RPMI7951 (cell line): ENCODE measurements at places on chromosomes 3 and 15.

- DNase-seq: peak; percentile 85
These were observed 752 bp downstream of the C15orf39 start for GRCh38 chr15:75202251-75203016.

DNA sequence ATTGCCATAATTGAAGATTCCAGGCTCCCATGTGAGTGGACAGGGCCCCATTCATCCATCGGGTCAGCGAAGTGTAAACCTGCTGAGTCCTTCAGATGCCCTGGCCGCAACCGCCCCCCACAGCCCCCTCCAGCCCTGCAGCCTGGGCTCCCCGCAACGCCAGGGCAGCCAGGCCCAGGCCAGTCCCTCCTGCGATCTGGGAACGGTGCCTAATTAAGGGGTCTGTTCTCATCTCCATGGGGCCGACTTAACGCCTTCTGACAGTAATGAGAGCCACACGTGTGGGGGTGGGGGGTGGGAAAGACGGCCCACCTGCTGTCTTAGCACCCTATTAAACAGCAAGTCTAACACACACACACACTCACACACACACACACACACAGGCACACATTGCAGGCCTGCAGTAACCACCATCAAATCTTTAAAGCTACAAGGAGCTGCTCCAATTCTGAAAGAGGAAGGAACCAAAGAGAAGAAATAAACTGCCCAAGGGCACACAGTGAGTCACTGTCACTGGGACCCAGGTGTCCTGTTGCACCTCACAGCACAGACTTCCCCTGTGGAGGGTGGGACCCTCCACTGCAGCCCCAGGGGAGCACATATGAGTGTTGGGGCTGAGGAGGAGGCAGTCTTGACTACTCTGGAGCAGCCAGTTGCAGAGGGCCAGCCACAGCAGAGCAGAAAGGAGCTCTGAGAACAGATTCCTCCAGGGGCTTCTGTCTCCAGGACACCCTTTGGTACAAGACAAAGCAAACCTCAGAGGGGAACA, 31.8 kb upstream of the HES1 start:
- DNase-seq: no peak

DNA sequence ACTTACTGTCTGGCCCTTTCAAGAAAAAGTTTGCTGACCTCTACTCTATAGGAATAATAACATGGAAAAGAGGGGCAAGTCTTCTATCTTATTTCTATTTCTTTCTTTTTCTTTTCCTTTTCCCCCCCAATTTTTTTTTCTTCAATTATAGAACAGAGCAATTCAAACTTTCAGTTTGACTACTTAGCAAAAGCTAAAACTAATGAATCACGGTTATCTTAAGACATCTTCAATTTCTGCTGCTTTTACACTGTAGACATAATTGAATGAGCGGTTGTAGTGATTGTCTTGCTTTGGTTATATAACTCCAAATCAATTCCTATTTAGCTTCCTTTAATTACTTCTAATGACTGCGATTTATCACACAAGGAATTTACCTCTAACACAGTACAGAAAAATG, 74.3 kb upstream of the P2RY1 start:
- DNase-seq: no peak

GRCh38 chr3:32428092-32429068, 36.7 kb downstream of the CMTM7 start:
- no peak for DNase-seq

GRCh38 chr15:80317389-80318182, 65.6 kb upstream of the CTXND1 start:
- peak; percentile 84 for DNase-seq

DNA sequence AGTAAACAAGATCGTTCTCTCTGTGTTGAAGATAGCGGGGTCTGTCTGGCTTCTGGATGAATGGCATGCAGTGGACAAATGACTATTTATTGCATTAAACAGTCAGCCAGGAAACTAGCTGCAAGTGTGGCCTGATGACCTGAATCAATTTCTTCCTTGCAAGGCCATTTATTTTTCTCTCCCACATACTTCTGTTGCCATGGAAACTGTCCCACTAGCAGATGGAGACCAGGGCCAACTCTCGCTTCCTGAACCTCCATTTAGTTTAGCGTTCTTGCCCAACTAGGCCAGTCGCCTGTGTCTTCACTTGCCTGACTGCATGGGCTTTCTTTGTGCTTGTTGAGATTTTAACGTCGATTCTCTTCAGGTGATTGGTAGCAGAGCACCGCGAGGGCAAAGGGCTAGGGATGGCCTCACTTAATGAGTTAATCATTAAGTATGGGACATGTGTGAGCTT, 27.6 kb downstream of the LMCD1 start:
- peak; percentile 90 for DNase-seq

- DNase-seq: no peak
These were observed 120.7 kb upstream of the MDFIC2 start for GRCh38 chr3:70433091-70433490.

- DNase-seq: no peak
These were observed 88.2 kb upstream of the ZNF385D start for GRCh38 chr3:21839176-21839575.

DNA sequence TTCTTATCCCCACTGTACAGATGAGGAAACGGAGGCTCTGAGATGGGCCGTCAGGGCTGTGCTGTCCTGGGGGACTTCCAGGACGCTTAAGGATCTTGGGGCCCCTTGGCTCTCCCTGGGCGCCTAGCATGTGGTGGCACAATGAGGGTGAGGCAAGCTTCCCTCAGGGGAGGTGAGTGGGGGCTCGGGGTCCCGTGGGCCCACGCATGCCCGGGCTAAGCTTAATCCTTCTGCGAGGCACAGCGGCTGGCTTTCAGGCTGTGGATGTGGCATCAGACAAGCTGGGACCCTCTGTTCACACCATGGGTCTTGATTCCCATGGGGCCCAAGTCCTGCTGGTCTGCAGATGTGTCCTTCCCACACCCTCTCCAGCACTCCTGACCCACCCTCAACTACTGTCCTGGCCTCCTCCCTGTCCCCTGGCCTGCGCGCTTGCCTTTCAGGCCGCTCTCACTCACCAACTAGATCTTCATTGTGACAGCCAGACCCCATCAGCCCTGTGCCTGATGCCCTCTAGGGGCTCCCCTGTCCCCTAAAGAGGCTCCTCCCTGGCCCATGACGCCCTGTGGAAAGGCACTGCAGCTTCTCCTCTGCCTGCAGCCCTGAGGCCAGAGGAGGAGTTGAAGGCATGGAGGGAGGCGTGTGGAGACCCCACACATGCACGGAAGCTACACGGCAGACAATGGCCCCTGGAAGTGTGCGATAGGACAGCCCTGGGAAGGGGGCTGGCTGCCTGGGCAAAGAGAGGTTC, 11.3 kb downstream of the DUSP7 start:
- no peak for DNase-seq

DNA sequence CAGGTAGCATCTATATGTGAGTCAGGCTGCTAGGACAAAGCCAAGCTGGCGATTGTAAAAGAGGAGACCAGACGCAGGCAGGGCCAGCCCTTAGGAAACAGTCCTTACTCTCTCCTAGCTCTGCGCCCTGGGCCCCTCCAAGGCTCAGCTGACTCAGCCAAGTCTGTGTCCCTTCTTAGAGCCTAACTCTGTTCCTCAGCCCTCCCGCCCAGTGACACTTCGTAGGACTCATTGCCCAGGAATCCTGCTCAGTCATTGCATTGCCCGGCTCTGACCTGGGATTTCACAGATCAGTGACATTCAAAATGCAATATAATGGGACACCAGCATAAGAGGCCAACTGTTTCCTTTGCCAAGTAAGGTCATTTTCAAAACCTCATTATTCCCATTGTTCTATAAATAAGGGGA, 244.2 kb downstream of the TLE3 start:
- peak; percentile 94 for DNase-seq

DNA sequence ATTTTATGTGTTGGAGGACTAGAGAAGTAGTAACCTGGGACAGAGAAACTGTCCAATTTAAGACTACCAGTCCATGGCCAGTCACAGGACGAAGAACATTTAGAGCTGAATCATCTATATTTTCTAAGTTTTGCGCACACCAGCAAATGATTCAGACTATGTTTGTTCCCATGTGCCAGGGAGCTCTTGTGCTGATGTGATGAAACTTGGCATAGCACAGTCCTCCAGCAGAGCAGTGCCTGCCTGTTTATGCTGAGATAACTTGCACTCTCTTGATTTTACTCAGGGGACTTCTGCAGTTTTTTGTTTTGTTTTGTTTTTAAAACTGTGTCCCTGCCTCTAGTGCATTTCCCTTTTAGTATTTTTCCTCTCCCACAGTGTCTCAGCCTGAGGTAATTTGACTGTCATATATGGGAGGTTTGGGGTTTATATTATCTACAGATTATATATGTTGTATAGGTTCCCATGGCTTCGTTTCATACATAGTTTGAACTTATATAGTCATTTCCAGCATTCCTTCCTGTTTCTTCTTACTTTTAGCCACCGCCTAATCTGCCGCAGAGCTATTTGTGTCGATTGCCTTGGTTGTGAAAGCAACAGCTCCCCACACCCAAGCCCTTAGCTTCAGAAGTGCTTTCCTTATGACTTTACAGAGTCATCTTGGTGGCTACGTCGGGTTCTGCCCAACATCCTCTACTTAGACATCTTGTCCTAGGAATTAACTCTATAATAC, 45.5 kb downstream of the PPM1L start:
- DNase-seq: no peak

GRCh38 chr15:70308011-70308734, 210.5 kb upstream of the TLE3 start:
- peak; percentile 43 for DNase-seq

DNA sequence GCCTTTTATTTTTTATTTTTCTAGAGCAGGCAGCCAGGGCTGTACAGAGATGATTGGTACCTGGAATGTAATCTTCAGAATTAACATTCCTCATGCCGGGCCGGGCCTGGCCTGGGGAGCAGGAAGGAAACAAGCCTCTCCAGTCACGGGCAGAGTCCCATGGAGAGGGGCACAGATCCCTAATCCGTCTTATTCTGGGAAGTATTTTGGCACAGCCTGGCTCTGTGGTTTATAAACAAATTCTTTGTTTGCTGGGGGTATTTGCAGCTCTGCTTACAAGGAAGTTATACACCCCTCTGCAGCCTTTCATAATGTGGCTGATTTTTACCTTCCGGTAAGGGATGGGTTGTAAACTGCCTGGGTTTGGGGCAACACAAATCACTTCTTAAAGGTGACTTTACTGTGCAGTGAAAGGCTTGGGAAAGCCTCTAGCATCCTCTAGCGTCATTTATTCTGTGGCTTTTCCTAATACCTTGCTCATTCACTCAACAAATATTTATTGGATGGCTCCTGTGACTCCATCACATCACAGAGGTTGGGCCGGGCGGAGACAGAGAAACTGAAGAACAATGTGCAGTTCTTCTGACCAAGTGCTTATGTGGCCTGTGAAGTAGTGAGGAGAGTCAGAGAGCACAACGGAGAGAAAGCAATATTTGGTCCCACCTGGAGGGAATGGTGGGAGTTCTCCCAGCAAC, 2.7 kb downstream of the SLC6A20 start:
- no peak for DNase-seq

GRCh38 chr3:71463617-71464016, 119.9 kb downstream of the FOXP1 start:
- no peak for DNase-seq
